ENCODE measurements at places on chromosomes 13 and 19.

DNA sequence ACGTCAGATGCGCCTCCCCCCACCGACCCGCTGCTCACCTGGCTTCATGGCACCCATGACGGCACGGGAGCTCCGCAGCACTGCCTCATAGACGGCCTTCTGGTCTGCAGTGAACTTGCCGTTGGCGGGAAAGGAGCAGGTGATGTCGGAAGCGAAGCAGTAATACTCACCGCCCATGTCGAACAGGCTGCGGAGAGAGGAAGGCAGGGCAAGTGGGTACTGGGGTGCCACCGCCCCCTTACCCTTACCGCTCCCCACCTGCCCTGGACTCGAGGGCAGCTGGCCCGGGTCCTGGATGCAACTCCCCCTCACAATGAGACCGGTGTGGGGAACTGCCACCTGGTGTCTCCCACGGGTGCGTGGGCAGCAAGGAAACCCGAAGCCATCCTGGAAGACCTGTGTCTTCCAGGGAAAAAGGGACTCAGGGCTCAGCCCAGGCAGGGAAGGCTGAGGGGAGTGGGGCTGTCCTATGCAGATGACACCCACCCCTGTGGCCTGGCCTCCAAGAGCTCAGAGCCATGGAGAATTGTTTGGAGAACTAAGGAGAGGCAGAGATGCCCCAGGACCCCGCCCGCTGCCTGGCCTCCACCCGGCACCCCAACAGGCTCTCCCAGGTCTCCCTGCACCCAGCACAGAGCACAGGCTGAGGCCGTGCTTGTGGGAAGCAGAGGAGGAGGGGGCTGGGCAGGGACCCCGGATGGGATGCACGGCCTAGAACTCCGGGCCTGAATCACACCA, 28.3 kb downstream of the CEBPG start:
- peaks cover 3% of the 10 kb centered on the region for H3K27me3 ChIP-seq
- H3K36me3 ChIP-seq, result no peaks in the 10 kb centered on the region
- peaks cover 11% of the 10 kb centered on the region for H3K4me1 ChIP-seq
- no peak overlapping the region for H3K4me3 ChIP-seq

DNA sequence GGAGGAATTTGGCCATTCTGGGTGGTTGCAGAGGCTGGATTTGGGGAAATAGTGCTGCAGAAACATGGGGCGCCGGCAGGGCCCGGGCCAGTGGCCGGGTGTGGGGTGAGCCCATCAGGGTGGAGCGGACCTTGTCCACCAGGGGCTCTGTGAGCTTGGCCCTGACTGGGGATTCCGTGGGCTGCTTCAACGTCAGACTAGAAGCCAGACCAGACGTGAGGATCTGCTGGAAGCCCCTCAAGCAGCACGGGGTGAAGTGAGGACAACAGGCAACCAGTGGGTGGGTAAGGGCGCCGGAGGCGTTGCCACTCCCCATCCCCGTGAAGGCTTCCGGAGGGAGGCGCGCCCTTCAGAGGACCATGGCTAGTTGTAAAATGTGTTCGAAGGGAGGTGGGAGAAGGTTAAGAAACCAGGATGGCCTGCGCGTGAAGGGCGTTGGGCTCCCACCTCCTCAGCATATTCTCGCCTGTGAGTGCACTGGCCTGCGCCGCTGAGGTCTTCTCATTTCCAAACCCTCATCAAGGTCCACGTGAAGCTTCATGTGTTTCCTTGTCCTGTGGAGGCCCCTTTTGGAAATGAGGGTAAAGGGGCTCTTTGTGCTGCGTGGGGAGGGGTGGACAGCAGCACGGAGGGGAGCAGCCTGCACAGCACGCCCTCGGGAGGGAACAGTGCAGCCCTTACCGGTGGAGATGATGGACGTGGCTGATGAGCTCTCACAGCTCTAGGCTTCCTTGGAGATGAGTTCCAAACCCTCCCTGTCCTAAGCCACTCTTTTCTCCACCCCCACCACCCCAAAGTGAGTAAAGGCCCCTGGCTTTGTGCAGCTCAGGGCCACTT, 8.3 kb downstream of the TEX29 start:
- no peaks in the 10 kb centered on the region for H3K27me3 ChIP-seq
- no peak overlapping the region for H3K4me3 ChIP-seq
- no peaks in the 10 kb centered on the region for H3K36me3 ChIP-seq
- no peak for DNase-seq

GRCh38 chr13:65339241-65339640, 1890.9 kb downstream of the PCDH9 start:
- no peaks in the 10 kb centered on the region for H3K36me3 ChIP-seq
- no peak overlapping the region for H3K4me3 ChIP-seq
- H3K27me3 ChIP-seq, result no peaks in the 10 kb centered on the region
- peaks cover 3% of the 10 kb centered on the region for H3K4me1 ChIP-seq

- H3K27me3 ChIP-seq, result peaks cover 3% of the 10 kb centered on the region
- H3K36me3 ChIP-seq, result peaks cover 6% of the 10 kb centered on the region
- DNase-seq, result no peak
- H3K27ac ChIP-seq, result no peak overlapping the region
Observed at GRCh38 chr13:23552661-23553060, 17.6 kb upstream of the TNFRSF19 start.

GRCh38 chr13:43908156-43909126, 28.7 kb downstream of the LACC1 start:
- no peaks in the 10 kb centered on the region for H3K36me3 ChIP-seq
- H3K27ac ChIP-seq, result no peak overlapping the region
- no peaks in the 10 kb centered on the region for H3K27me3 ChIP-seq
- no peak for DNase-seq
- H3K4me3 ChIP-seq, result no peak overlapping the region
- H3K4me1 ChIP-seq, result no peaks in the 10 kb centered on the region

GRCh38 chr13:98509271-98510155, 67.4 kb downstream of the STK24 start:
- H3K27ac ChIP-seq, result peak overlapping the region; percentile 72
- DNase-seq, result no peak
- H3K27me3 ChIP-seq, result no peaks in the 10 kb centered on the region
- no peaks in the 10 kb centered on the region for H3K36me3 ChIP-seq

DNA sequence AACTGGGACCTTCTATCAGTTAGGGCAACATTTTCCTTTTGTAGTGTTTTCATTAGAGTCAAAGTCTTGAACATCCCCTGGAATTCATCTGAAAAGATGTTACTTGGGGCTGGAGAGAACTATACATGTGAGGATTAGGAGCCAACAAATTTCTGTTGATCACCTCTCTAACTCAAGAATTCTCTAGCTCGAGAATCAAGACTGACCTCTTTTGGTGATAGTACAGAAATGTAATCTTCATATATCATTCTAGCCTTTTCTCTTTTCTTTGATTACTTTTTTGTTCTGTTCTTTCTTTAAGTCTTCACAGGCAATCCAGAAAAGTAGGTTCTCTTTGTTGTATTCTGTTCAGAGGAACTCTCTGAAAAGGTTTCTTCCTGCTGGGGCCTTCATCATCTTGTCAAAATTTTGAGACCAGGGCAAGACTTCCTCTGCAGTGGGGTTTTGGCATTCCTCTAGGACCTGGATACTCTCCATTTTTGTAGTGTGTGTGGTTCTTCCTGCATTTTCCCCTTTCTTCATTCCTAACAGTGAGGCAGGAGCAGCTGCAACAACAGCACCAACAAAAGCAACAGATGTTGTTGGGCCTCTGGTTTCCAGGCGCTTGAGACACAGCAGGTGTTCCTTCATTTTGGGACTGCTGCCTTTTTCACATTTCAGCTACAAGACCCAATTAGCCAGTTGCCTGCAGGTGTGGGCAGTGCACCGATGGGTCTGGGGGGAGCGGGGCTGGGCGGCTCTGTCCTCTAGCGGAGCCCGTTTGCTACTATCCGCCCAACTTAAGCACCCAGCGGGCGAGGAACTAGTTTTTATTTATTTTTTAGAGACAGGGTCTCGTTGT, 26.2 kb downstream of the ELF1 start:
- no peak overlapping the region for H3K4me3 ChIP-seq
- DNase-seq, result no peak
- no peaks in the 10 kb centered on the region for H3K36me3 ChIP-seq
- H3K27ac ChIP-seq, result peak overlapping the region; percentile 50
- no peaks in the 10 kb centered on the region for H3K27me3 ChIP-seq

GRCh38 chr13:48573213-48574007, 40.5 kb upstream of the RCBTB2 start:
- no peak overlapping the region for H3K4me3 ChIP-seq
- DNase-seq, result no peak
- H3K36me3 ChIP-seq, result no peaks in the 10 kb centered on the region
- peaks cover 2% of the 10 kb centered on the region for H3K4me1 ChIP-seq
- no peak overlapping the region for H3K27ac ChIP-seq

- peaks cover 15% of the 10 kb centered on the region for H3K36me3 ChIP-seq
- H3K27me3 ChIP-seq, result peaks cover 5% of the 10 kb centered on the region
- H3K4me1 ChIP-seq, result peaks cover 6% of the 10 kb centered on the region
- H3K4me3 ChIP-seq, result no peak overlapping the region
Observed at GRCh38 chr13:68908879-68909278, 1198.7 kb upstream of the ATXN8OS start.

GRCh38 chr13:51623473-51623872, 39.2 kb downstream of the WDFY2 start:
- DNase-seq, result no peak
- no peaks in the 10 kb centered on the region for H3K36me3 ChIP-seq
- H3K27ac ChIP-seq, result no peak overlapping the region
- H3K4me1 ChIP-seq, result peaks cover 35% of the 10 kb centered on the region
- H3K27me3 ChIP-seq, result peaks cover 4% of the 10 kb centered on the region

DNA sequence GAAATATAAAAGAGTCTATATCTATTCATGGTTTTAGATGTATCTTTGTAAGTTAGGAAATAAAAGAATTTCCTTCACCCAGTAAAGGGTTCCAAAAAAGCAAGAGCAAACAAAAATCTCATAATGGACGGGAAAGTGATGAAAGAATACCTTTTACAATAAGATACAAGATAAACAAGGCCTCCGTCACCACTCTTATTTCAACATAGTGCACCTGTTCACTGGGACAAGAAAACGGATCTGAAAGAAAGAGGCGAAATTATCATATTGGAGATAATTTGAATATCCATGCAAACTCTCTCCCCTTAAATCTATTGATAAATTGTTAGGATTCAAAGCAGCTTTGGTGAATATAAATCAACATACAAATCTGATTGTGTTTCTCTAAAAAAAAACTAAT, 877 bp upstream of the NLRP11 start:
- no peak overlapping the region for H3K4me3 ChIP-seq
- H3K36me3 ChIP-seq, result no peaks in the 10 kb centered on the region
- no peaks in the 10 kb centered on the region for H3K27me3 ChIP-seq
- H3K27ac ChIP-seq, result no peak overlapping the region
- no peaks in the 10 kb centered on the region for H3K4me1 ChIP-seq

DNA sequence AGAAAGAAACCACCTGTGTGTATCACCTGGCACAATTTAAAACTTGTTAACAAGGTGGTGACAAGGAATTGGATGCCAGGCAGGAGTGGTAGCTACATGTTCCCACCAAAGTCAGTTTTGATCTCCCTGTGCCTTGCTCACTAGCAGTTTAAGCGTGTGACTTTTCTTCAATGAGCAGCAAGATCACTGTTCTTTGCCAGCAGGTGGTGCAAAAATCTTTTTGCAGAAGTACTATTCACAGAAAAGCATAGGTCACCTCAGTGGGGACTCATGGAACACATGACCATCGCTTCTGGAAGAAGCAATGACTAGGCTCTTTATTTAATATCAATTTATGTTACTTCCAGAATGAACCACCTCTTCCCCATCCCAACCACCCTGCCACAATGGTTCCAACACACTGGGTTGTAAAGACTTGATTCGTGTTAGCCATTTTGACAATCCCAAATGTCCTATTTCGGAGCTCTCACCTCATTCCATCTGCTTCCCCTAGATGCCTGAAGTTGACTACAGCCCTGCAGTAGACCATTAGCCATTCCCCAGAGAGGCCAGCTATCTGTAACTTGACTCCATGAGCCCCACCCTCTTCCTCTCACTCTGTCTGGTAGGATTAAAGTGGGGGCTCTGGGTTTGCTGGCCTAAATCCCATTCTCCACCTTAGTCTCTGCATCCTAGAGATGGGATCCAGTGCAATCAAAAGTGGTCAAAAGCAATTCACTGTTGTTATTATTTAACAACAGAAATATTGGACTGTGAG, 59.1 kb upstream of the TNFRSF19 start:
- peak overlapping the region; percentile 88 for H3K27ac ChIP-seq
- H3K27me3 ChIP-seq, result peaks cover 6% of the 10 kb centered on the region
- peak overlapping the region; percentile 68 for H3K4me3 ChIP-seq
- peaks cover 5% of the 10 kb centered on the region for H3K36me3 ChIP-seq
- DNase-seq, result peak; percentile 46

GRCh38 chr19:5364674-5365073, 24.1 kb upstream of the PTPRS start:
- no peaks in the 10 kb centered on the region for H3K36me3 ChIP-seq
- peaks cover 3% of the 10 kb centered on the region for H3K4me1 ChIP-seq
- H3K27ac ChIP-seq, result no peak overlapping the region
- peak; percentile 41 for DNase-seq
- no peaks in the 10 kb centered on the region for H3K27me3 ChIP-seq
- no peak overlapping the region for H3K4me3 ChIP-seq

DNA sequence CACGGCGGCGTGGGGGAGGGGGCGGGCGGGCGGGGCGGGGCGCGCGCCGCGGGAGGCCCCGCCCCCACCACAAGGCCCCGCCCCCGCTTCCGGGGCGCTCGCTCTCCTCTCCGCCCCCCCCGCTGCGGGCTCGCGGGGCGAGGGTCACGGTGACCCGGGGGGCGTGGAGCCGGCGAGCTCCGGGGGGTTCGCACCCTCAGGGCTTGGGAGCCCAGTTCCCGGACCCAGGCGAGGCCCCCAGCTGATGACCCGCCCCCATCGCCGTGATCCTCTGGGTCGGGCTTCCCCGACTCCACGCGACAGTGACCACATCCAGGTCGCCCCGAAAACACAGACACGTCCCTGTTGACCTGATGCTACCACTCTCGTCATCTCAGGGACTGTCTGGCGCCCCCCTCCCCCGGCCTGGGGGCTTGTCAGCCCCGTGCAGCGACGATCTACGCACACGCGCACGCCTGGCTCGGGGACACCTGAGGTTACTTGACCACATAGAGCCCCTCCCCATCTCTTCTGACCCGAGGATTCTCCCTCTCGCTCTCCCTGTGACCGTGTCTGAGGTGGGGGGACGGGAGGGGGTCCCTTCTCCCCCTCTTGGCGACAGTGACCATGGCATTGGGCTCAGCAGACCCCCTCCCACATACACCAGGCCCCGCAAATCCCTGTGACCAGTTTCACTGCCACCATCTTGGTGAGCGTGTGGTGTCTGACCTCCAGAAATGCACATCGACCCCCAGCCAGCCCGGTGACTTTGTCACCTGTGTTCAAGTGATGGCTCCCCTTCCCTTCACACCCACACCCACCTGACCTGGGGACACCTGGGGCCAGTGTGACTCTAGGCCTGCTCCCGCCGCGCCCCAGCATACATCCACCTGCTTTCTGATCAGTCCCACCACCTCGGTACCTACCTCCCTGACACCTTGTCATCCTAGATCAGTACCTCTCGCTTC, 670 bp downstream of the MAP2K7 start:
- H3K27ac ChIP-seq, result peak overlapping the region; percentile 12
- peaks cover 12% of the 10 kb centered on the region for H3K27me3 ChIP-seq
- no peaks in the 10 kb centered on the region for H3K36me3 ChIP-seq
- DNase-seq, result peak; percentile 55
- H3K4me3 ChIP-seq, result peak overlapping the region; percentile 86
- peaks cover 10% of the 10 kb centered on the region for H3K4me1 ChIP-seq
